T-helper 17 cell (primary cell): ENCODE measurements at places on chromosomes 2 and 18. TPM values are rescaled to one million over a fixed set of nuclear protein-coding genes. Genes with fewer than 3 reads are reported as not detected.

The RHBDD1 gene
- total RNA-seq, result 41.5 TPM

The FN1 gene
- total RNA-seq, result 0.26 TPM

The HSPE1 gene
- 74.6 TPM for total RNA-seq

- DNase-seq, result no peak
Observed at GRCh38 chr18:44624052-44624451, 56.6 kb upstream of the SETBP1 start.

GRCh38 chr2:144996225-144996795 is 476.4 kb upstream of the ZEB2 start:
- no peak for DNase-seq

DNA sequence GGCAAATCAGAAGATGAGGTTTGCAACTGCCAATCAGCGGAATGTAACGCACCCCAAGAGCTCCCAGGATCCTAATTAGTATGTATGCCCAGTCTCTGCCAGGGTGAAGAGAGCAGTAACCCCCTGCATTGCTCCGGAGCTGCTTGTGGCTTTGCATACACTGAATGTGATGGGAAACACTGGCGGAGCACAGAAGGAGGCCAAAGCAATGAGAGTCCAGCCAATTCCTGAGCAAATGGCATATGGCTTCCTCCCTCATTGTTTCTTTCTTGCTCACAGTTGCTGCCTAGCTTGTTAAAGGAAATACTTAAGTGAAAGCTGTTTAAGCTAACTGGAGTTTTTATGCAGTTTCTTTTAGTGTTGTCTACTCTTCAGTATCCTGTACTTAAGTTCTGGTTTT is 343.5 kb upstream of the NT5C1B start:
- no peak for DNase-seq

DNA sequence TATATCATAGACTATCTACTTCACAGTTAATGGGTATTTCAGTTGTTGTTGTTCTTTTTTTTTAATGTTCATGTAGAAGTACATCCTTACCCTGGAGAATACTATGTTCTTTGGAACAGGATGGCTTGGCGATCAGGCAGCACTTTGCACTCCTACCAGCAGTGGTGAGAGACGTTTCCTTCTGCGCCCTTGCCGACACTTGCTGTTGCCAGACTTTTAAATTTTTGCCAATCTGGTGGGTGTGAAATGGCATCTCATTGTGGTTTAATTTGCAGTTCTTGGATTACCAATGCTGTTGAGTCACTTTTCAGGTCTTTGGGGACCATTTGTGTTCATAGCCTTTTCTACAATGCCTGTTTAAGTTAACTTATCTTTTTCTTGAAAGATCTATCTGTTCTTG is 197.3 kb downstream of the SH3RF3 start:
- DNase-seq, result no peak

DNA sequence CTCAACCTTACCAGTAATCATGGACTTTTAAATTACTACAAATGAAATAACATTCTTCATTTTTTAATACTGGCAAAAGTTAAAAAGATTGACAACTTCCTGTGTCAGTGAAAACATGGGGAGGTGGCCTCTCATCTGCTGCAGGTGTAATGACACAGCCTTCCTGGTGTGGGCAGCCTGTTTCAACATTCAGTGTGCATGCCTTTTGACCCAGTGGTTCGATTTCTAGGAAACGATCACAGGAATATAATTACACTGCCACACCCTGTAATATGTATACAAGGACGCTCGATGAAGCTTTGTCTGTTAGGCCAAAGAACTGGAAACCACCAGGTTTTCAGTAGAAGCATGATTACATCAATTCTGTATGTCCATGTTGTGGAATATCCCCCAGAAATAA is 68.7 kb downstream of the MTHFD2 start:
- peak; percentile 21 for DNase-seq
